ENCODE measurements at places on chromosomes 12 and 14.

DNA sequence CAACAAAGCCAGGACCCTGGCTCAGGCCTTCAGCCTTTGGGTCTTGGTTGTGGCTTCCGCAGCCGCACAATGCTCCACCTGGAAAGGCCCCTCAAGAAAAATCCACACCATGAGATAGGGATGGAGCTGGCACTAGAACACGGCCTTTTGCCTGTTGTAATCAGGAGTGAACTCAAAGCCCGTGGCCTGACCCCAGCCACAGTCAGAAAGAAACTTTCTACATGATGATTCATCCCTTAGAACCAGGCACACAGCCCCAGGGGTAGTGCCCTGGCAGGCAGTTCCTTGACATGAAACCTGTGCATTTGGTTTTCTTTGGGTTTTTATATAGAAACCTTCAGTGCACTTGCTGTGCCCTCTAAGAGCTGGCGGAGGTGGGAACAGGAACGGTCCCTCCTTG is 5.1 kb downstream of the CLMN start:
- DNase-seq, result no peak

DNA sequence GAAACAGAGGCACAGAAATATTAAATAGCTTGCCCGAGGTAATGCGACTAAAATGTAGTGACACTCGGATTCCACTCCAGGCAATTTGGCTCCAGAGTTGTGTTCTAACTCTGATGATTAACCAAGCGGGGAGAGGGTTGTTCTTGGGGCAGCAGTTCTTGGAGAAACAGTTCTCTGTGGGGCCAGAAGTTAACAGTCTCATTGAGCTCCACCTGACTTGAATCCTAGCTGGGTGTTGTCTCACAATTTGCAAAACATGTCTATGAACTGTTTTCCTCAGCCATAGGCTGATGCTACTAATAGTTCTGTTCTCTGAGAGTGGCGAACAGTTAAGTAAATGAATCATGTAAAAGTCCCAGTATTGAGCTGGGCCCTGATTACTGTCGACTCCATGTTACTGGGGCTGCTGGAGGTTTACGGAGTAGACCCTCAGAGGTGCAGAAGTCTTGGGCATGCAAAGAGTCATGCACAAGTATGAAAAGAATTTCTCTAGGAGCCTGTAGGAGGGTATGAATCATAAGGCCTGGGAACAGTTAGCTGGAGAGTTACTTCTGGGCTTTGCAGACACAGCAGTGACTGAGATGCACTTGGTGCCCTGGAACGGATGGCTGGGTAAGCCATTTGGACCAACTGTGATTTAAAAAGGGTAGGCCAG is 15.4 kb upstream of the NIN start:
- no peak for DNase-seq

DNA sequence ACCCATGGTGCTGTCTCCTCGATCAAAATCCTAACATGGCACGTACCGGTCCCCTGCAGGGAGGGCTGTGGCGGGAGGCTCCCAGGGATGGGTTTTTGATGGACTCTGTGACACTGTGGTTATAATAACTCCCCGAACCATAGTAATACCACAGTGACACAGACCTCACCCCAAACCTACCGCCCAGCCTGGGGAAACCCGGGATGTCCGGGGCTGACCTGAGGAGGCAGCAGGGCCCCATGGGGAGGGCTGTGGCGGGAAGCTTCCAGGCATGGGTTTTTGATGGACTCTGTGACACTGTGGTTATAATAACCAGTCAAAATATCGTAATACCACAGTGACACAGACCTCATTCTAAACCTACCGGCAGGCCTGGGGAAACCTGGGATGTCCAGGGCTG is 378.0 kb downstream of the TMEM121 start:
- no peak for DNase-seq

DNA sequence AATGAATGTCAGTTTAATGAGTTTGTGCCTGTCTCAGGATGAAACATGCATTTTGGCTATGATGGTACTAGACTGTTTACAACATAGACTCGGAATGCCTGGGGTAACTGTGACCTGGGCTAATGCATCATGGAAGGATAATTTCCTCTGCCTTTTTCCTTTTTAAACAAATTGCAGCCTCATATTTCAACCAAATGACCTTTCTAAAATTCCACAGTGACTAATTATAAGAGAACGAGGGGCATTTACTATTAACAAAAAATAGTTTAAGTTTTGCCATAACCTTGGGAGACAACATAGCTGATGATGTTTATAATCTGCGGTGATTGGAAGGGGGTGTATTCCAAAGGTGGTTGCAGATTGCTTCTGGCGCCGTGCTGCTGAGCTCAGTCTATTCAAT is 1140.5 kb downstream of the GALC start:
- no peak for DNase-seq

DNA sequence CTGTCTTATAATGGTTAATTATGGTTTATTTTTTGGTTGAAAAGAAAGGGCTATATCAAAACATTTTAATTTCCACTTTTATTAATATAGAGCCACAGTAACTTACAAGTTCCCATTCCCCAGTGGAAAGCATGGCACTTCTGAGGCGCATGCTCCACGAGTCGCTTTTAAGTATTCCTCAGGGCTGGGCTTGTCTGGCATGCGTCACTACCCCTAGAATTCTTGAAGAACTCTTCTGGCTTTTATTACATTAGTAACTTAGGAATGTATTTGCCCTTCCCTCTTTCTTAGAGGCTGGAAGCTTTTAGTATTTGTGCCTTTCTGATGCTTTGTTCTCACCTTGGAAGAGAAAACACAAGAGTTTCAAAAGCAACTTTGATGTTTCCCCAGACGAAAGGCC is 81.1 kb downstream of the ESR2 start:
- DNase-seq, result no peak

DNA sequence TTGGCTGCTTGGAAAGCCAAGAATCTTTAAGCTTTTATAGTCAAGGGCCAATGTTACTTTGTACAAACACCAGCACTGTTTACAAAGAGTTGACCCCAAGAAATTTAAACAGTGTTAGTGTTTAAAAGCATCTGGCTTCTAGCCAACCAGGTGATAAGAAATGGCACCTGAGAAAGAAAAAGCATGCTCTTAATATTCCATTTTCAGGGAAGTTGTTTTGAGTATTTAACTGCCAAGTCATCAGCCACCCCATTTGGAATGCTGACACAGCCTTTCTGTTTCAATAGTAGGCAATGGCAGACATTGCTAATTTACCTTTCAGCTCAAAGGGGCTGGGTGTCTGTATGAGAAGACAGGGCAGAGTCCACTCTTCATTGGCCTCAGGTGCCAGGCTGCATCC is 3.7 kb upstream of the SLC35F4 start:
- no peak for DNase-seq

GRCh38 chr14:73211251-73212040 is 25.9 kb upstream of the PAPLN start:
- DNase-seq, result no peak

- DNase-seq, result no peak
These were observed 63.7 kb downstream of the ETV6 start for GRCh38 chr12:11713202-11713601.

GRCh38 chr12:130258863-130259262 is 78.8 kb upstream of the PIWIL1 start:
- DNase-seq, result no peak

- DNase-seq, result no peak
These were observed 253.7 kb downstream of the ATXN7L3B start for GRCh38 chr12:74791365-74791764.

GRCh38 chr12:31714406-31715271 is 14.2 kb downstream of the AMN1 start:
- no peak for DNase-seq

DNA sequence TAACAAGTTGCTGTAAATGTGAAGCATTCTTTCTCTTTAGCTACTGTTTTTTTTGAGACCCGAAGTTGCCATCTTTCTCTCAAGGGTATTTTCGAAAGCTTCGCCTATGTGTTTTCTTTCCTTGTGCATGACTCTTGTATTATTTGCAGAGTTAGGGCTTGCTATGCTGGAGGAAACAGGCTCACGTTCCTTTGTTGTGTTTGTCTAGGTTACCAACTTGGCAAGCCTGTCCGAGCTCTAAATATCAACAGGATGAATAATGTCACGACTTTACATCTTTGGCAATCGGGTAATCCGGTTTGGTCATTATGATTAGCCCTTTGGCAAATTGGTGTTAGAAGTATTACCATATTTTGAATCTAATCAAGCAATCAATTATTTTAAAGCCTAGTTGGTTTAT is 15.9 kb upstream of the ATP6V0A2 start:
- DNase-seq, result no peak

DNA sequence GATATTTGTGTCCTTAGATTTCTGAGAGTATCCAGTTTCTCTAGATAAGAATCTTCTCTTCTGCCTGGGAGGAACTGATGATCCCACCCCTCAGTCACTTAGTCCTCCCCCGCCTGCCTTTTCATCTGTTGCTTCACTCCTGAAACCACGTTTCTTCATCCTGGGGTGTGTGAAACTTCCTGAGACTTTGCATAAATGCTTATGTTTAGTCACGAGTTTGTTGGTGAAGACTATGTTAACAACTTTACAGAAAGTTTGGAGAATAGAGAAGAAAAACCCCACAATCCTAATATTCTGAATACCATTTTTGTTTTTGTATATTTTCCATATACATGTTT is 33.2 kb downstream of the MARK3 start:
- DNase-seq, result no peak

- DNase-seq, result no peak
These were observed 3.9 kb downstream of the ANKRD33 start for GRCh38 chr12:51891843-51892242.

GRCh38 chr14:65073605-65074201 is 28.6 kb downstream of the MAX start:
- DNase-seq, result no peak

DNA sequence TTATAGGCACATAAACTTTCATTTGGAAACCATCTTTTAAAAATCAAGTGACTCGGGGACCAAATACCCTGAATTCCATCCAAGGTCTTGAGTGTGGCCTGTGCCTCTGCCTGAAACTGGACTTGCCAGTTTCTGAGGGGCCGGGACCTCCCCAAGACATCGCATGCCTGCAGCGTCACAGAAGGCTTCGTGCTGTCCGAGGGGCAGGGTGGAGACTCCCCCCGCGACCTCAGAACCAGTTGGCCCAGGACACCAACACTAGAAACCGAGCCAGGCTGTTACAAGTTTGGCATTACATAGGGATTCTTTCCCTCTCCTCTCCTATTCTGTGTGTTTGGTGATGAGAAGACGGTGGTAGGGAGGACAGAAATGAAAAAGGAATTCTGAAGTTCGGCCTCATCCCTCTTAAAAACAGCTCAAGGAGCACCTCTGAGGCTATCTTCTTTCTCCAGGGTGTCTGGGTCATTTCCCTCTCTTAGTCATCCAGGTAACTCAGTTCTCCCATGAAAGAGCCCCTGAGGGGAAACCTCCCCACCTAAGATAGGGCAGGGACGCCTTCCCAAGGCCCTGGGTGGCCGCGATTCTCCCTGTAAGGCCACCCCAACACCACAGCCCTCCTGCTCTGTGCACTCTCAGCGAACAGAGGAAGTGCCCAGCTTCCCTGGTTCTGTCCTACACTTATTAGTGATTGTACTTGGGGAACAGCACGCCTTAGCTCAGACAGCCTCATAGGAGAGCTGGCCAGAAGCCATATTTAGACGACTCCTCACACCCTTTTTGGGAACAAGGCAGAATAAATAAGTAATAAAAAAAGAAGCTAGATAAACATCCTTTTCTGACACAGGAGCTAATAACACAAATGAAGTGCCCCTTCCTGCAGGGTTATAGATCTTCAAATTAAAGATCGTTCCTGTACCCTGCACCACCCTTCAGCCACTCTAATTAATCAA is 93.8 kb downstream of the BCL11B start:
- DNase-seq, result no peak

DNA sequence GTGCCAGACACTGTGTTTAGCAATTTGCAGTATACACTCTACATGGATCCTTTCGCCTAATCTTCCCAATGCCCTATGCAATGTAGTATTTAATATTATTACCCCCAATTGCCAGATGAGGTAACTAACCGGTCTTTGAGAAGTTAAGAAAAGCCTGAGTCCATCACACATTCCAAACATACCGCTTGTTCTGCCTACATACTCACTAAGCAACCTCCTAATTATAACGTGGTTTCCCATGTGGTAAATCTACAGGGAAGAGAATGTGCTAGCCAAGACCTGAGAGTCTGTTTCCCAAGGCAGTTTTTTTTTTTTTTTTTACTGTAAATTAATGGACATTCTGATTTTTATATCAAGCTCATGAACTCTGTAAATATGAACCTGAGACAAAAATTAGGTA is 37.2 kb downstream of the ATP2B1 start:
- DNase-seq, result no peak

DNA sequence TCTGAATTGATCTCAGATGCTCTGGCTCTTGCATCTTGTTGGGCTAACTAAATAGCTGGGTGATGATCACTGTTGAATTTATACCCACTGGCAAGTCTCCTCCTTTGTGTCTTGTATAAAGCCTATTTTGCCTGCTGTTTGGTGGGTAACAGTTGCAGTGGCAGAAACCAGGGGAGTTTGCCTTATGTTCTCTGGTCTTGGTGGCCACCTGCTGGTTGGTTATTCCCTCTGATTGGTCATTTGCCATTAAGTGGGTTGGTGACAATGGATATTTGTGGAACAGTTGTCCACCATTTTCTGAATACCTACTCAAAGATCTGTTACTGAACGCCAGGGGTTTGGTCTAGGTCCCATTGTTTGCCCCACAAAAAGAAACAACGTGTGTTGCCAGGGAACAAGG is 52.1 kb downstream of the AVPR1A start:
- no peak for DNase-seq

DNA sequence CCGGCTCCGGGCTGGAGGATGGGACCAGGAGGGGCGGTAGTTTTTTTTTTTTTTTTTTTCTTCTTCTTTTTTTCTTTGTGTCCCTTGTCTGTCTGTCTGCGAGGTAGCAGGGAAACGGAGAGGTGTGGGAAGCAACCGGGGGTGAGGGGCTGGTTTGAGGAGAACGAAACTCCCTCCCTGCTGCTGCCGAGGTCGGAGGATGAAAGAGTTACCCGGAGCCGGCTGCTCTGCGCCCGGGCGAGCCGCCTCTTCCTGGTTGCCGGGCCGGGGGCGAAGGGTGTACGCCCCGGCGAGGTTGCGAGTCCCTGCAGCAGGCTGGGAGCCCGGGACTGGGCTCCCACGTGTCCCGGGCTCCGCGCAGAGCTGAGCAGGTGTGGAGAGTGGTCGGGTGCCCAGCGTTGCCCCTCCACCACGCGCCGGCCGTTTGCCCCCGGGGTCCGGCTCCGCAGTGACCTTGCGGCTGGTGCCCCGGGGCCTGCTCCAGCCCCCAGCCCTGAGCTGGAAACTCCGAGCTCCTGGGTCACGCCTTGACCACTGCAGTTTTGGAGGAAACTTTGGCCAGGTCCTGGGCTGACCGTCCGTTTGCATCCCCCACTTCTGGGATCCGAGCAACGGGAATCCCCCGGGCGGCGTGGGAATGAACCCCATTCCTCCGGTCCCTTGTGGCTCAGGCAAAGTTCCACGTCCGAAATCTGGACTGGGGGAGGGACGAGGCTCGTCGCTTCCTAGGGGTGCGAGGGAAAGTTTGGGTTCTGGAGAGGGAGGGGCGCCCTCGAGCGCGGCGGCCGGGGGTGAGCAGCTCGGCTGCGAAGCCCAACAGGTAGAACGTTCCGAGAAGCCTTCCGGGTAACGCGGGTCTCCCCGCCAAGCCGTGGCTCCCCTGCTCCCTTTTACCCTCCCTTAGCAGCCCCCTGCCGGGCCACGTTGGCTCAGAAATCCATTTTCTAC is 1.3 kb downstream of the CHST11 start:
- DNase-seq, result peak; percentile 67

- no peak for DNase-seq
These were observed 17.2 kb upstream of the OAS2 start for GRCh38 chr12:112961074-112961473.

- no peak for DNase-seq
These were observed 64.1 kb downstream of the LRP6 start for GRCh38 chr12:12202747-12203146.

All from CD4-positive, alpha-beta T cell treated with Interleukin-21 for 1 hour (primary cell).